ENCODE measurements at places on chromosomes 7 and 10. TPM values are rescaled to one million over a fixed set of nuclear protein-coding genes. Genes with fewer than 3 reads are reported as not detected.

GRCh38 chr10:132066812-132067211 is 1.1 kb downstream of the JAKMIP3 start:
- no peaks in the 10 kb centered on the region for H3K36me3 ChIP-seq
- H3K27me3 ChIP-seq: peaks cover 16% of the 10 kb centered on the region
- no peak overlapping the region for H3K27ac ChIP-seq
- no peak for DNase-seq

- H3K27me3 ChIP-seq: peaks cover 7% of the 10 kb centered on the region
- H3K4me3 ChIP-seq: no peak overlapping the region
- H3K36me3 ChIP-seq: no peaks in the 10 kb centered on the region
- no peaks in the 10 kb centered on the region for H3K4me1 ChIP-seq
- no peak for DNase-seq
- H3K27ac ChIP-seq: no peak overlapping the region
These were observed 67.3 kb downstream of the EPDR1 start for GRCh38 chr7:37987732-37988131.

IFIT3 gene
- total RNA-seq: 42.8 TPM

GRCh38 chr7:21338728-21339164 is 89.1 kb upstream of the SP4 start:
- H3K27me3 ChIP-seq: no peaks in the 10 kb centered on the region
- H3K36me3 ChIP-seq: peaks cover 70% of the 10 kb centered on the region
- peak overlapping the region; percentile 19 for H3K4me3 ChIP-seq

UPK3BL2 gene
- 27.1 TPM for total RNA-seq

DNA sequence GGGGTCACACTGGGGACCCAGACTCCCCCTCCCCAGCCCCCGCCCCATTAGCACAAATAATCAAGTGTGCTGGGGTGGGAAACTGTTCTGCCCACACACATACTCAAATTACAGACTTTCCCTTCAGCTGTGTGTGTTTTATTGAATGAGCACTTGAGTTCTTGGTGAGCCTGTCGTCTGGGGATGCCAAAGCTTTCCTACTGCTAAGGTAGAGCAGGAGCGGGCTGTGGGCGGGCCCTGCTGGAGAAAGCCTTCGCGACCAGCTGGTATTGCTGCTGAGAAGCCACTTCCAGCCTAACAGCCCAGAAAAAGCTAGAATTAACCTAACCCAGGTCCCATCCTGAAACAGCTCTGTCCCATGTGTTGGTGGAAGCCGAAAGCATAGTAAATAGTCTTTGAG is 87.0 kb upstream of the KMT2E start:
- no peak for DNase-seq
- H3K27me3 ChIP-seq: no peaks in the 10 kb centered on the region
- no peak overlapping the region for H3K27ac ChIP-seq

SLC26A3 gene
- not detected for total RNA-seq

GRCh38 chr7:94655126-94655847 is 646 bp downstream of the SGCE start:
- peak overlapping the region; percentile 73 for H3K4me3 ChIP-seq
- no peak overlapping the region for H3K27ac ChIP-seq
- peaks cover 21% of the 10 kb centered on the region for H3K4me1 ChIP-seq
- H3K36me3 ChIP-seq: no peaks in the 10 kb centered on the region
- H3K27me3 ChIP-seq: peaks cover 32% of the 10 kb centered on the region

CTTNBP2 gene
- total RNA-seq: not detected

IKZF1 gene
- total RNA-seq: 370 TPM

PIP gene
- not detected for total RNA-seq

- no peaks in the 10 kb centered on the region for H3K36me3 ChIP-seq
- no peak overlapping the region for H3K27ac ChIP-seq
- H3K27me3 ChIP-seq: peaks cover 2% of the 10 kb centered on the region
- no peak for DNase-seq
- no peaks in the 10 kb centered on the region for H3K4me1 ChIP-seq
These were observed 119.6 kb downstream of the TES start for GRCh38 chr7:116329686-116330503.

INSYN2A gene
- not detected for total RNA-seq

PNLIPRP1 gene
- not detected for total RNA-seq

- DNase-seq: no peak
- no peak overlapping the region for H3K27ac ChIP-seq
- no peak overlapping the region for H3K4me3 ChIP-seq
- no peaks in the 10 kb centered on the region for H3K36me3 ChIP-seq
- H3K4me1 ChIP-seq: no peaks in the 10 kb centered on the region
- no peaks in the 10 kb centered on the region for H3K27me3 ChIP-seq
These were observed 78.6 kb upstream of the GLI3 start for GRCh38 chr7:42315631-42316030.

NAT16 gene
- total RNA-seq: not detected

- H3K4me3 ChIP-seq: peak overlapping the region; percentile 95
- peaks cover 15% of the 10 kb centered on the region for H3K4me1 ChIP-seq
- no peak for DNase-seq
- H3K27ac ChIP-seq: no peak overlapping the region
- no peaks in the 10 kb centered on the region for H3K27me3 ChIP-seq
These were observed 619 bp upstream of the LMTK2 start for GRCh38 chr7:98105942-98106544.

WASHC2C gene
- total RNA-seq: 42.9 TPM

- H3K4me3 ChIP-seq: no peak overlapping the region
- H3K27ac ChIP-seq: no peak overlapping the region
- DNase-seq: peak; percentile 69
- peaks cover 3% of the 10 kb centered on the region for H3K27me3 ChIP-seq
- H3K36me3 ChIP-seq: no peaks in the 10 kb centered on the region
These were observed 52.1 kb downstream of the TSPAN12 start for GRCh38 chr7:120805636-120806388.

DNA sequence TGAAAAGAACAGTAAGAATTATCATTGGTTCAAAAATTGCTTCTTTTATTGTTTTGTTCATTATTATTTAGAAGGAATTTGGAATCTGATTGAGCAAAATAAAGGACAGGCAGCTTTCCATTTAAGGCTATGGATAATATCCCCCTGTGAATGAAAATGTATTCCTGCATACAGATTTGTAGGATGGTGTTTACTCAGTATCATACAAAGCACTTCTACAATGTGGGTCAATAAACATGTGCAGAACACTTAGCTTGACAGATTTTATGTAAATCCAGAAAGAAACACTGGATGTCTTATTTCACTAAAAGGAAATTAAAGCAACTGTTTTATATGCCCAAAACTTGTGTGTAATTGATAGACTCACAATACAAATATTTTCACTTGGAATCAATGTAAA is 189.7 kb downstream of the THSD7A start:
- DNase-seq: no peak
- H3K27ac ChIP-seq: no peak overlapping the region
- H3K4me3 ChIP-seq: no peak overlapping the region
- no peaks in the 10 kb centered on the region for H3K27me3 ChIP-seq
- no peaks in the 10 kb centered on the region for H3K36me3 ChIP-seq
